Fibroblast of skin of back (primary cell): ENCODE measurements at places on chromosomes 13 and 19.

GRCh38 chr13:87975035-87975434 lies 303.9 kb downstream of the SLITRK5 start:
- DNase-seq: no peak

DNA sequence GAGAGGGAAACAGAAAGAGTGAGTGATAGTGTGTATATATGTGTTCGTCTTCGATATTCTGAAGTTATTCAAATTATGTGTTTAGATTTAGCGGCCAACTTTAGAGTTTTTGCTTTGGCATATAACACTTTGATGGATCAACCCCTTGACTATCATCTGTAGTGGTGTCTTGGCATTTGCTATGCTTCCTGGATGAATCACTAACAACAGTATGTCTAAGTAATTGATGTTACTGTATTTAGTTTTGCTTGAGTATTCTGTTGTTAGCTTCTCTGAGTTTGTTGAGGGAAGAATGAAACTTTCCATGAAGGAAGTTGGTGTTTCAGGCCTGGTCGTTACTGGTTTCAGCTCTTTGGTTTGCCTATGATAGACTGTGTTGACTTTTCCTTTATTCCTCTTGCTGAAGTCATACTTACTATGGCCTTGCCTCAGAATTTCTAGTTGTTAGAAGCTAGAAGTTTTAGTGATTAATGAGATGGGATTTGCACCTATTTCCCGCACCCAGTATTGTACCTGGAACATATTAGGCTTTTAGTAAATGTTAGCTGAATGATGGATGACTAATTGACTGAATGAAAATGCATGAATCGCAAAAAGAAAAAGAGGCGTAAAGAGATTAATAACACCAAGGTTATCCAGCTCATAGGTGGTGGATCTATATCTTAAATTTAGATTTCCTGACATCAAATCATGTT lies 20.7 kb downstream of the NDFIP2 start:
- peak; percentile 18 for DNase-seq

DNA sequence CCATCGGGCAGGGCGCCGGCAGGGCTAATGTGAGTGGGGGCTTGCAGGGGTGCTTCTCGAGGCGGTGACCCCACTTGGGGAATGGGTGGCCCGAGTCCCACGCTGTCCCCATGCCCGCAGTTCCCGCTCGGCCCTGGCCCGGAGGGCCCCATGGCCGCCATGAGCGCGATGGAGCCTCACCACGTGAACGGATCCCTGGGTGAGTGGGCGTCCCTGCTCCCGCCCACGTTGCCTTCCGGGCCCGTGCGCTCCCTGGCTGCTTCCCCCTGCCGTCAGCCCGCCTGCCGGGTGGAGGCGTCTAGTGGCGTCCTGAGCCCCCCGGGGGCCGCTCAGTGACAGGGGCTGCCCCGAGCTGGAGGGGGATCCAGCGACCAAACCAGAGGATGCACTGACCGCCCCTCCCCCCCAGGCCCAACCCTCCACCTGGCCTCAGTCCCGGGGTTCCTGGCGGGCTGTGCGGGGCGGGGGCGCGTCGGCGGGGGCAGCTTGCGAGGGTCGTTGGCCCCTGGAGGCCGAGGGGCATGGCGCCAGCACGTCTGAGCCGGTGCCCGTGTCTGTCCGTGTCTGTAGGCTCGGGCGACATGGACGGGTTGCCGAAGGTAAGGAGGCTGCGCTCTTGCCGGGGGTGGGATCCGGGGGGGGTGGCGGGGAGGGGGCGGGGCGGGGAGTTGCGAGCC lies 4.8 kb downstream of the ISYNA1 start:
- DNase-seq: no peak

DNA sequence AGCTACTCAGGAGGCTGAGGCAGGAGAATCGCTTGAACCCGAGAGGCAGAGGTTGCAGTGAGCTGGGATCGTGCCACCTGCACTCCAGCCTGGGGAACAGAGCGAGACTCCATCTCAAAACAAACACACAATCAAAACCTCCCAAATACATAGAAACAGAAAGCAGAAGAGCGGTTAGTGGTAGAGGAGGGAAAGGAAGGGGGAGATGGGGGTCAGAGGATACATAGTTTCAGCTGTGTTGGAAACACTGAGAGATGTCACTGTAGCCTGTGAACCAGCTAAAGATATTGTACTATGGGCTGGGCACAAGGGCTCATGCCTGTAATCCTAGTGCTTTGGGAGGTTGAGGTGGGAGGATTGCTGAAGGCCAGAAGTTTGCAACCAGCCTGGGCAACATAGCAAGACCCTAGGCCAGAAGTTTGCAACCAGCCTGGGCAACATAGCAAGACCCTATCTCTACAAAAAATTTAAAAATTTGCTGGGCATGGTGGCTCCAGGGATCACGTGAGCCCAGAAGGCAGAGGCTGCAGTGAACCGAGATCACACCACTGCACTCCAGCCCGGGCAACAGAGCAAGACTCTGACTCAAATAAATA lies 49.9 kb downstream of the GNG7 start:
- no peak for DNase-seq

DNA sequence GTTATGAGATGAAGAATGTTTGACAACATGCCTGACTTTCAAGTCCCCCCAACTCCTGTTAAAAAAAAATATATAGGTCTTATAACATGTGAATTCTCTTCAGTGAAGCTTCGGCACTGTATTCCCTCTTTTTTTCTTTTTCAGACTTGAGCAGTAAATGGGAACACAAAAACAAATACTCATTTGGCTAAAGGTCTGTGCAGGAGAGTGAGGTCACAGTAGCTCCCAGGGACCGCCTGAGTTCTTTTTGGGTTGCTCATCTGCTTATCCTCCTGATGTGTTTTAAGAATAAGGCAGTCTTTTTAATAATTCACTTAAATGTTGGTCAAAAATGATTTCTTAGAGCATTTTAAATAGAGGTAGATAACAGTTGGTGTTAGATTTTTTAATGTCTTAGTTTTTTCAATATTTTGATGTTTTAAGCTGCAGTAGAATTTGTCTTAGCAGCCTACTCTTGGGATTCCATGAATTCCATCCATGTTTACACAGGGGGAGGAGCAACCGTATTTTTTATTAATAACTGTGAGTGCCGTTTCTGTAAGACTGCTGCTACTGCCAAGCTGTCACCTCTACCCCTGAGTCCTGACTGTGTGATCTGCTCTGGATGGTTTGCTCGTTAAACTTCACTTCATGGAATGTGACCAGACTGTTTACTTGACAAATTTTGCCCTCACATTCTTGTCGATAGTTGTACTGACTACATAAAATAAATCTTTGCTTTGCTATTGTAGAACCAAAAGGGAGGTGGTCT lies 14.9 kb downstream of the HNRNPM start:
- peak; percentile 84 for DNase-seq

DNA sequence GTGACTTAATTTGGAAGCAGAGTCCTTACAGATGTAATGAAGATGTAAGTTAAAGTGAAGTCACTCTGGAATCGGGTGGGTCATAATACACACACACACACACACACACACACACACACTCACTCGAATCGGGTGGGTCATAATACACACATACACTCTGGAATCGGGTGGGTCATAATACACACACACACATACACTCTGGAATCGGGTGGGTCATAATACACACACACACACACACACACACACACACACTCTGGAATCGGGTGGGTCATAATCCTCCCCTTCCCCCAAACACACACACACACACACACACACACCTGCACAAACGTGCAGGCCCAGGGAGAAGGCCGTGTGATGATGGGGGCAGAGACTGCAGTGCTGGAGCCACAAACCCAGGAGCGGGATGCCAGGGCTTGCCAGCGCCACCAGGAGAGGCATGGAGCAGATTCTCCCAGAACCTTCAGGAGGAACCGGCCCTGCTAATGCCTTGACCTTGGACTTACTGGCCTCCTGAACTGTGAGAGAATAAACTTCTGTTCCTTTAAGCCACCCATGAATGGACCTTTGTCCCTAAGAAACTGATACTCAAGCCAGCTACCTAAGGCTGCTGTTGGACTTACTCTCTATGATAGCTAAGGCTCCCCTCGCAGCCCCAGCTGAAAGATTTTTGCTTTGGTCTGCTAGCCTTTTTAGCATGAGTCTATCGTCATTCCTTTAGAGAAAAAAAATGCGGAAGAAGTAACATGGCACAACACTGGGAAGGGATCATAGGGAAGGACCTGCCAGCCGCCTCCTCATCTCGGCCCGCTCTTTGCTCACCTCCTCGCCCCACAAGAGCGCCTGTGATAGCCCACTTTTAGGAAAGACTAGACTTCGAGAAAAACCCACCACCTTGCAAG lies 136.2 kb upstream of the RNF113B start:
- no peak for DNase-seq

DNA sequence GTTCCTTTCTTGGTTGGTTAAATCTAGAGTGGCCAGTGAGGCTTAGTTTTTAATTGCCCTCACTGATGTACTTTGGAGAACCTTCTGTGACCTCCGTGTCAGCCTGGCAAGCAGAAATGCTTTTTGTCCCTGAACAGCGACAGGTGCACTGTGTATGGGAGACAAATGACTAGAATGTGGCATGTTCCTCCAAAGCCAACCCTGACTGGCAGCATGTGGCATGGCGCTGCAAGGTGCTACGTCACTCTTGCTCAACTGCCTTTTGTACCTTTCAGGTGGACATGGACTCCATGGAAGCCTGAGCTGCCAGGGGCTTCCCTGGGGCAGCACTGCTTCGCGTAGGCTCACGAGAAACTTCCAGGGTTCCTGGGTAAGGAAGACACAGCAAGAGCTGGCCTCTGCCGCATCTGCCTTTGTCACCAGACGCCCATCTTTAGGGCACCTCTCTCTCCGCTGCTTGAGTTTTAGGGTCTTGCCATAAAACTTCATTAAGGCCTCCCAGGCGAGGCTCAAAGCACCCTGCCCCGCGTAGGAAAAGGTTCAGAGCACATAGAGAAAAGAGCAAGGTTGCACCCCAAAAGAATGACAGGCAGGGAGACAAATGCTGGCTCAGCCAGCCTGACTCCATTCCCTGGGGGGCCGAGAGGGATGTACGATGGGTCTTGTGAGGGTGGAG lies 167.1 kb upstream of the SOX1 start:
- no peak for DNase-seq

DNA sequence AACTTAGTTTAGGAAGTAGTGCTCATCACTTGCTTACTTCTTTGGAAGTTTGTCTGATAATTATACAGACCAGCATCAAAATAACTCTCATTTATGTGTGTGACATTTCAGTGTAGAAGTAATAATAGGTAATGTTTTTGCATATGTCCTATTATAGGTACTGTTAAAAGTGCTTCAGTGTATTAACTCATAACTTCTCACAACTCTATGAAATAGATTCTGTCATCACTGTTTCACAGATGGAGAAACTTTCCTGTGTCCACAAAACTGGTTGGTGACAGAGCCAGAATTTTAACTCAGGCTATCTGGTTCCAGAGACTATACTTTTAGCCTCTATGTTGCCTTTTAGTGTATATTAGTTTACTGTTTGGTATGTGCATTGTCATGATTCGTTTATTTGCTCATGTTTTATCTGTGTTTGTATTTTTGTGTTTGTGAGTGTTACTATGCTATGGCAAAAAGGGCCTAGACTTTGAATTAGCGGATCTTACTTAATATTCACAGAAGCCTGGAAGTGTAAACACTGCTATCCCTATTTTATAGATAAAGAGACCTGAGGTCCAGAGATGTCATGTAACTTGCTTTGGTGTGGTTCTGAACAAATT lies 12.7 kb downstream of the LPAR6 start:
- DNase-seq: no peak

- no peak for DNase-seq
These were observed 405.8 kb downstream of the FGF9 start for GRCh38 chr13:22076658-22077057.

- no peak for DNase-seq
These were observed 119.2 kb upstream of the ABCC4 start for GRCh38 chr13:95420501-95420900.

GRCh38 chr19:48681127-48681470 lies 8.3 kb upstream of the NTN5 start:
- peak; percentile 16 for DNase-seq

DNA sequence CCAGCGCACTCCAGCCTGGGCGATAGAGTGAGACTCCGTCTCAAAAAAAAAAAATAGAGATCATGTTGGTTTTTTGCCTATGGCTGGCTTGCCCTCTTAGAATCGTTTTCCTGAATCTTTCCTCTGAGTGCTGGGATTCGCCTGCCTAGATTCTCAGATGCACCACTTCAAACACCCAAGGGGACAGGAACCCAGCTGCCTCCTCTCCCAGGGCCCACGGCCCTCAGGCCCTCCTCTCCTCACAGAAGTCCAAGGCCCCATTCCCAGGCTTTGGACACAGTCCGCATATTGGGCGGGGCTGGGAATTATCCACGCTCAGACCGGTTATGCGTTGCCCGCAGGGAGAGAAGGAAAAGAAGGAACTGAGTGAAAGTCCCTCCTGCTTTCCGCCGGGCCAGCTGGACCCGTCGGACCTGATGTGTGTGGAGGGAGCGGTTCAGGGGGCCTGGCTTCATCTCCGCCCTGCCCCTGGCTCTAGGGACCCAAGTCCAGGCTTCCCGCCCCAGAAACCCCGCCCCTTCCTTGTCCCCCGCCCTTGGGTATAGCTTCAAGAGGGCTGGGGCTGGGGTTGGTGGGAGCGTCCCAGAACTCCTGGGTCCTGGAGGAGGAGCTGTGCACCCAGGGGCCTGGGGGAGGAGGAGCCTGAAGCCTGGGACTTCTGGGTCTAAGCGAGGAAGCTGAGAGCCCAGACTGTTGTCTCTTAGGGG lies 5.8 kb downstream of the PPFIA3 start:
- DNase-seq: no peak

DNA sequence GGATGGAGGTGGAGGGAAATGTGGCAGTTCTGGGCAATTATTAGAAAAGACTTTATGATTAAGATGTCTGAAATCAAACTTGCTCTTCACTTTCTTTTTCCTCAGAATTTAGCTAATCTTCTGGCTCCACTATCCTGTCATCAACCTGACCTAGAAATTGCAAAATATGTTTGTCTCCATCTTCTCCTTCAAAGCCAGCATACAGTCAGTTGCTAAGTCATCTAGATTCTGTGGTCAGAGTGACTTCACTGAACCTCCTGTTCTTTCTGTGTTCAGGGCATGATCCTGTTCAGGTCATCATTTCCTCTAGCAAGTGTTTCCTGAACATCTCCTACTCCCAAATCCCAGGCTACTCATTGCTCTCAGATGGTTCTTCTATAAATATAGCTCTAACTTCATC lies 10.8 kb upstream of the CCNA1 start:
- DNase-seq: no peak

DNA sequence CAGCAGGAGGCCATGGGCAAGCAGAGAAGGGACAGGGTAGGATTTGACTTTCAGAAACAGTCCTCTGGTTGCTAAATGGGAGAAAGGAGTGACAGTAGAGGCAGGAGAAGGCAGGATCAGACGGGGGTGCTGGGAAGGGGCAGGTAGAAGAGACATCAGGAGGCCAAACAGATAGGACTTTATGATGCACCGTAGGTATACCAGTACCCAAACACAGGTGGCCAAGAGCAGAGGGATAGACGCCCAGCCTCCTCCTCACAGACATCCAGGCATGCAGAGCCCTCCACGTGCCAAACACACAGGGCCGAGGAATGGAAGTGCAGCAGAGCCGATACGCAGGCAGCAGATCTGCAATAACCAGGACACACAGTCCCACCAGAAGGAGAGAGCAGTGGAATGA lies 1.3 kb upstream of the AXL start:
- no peak for DNase-seq
